ENCODE measurements at places on chromosomes 12 and 14. TPM values are rescaled to one million over a fixed set of nuclear protein-coding genes. Genes with fewer than 3 reads are reported as not detected.

The SSTR1 gene
- total RNA-seq: not detected

The GALNT6 gene
- total RNA-seq: 18.1 TPM

The FITM1 gene
- total RNA-seq: 0.88 TPM

The LRP6 gene
- total RNA-seq: 7.7 TPM

The SLC10A1 gene
- total RNA-seq: not detected

GRCh38 chr12:52946334-52946733 lies 2.6 kb upstream of the KRT18 start:
- no peak for DNase-seq

DNA sequence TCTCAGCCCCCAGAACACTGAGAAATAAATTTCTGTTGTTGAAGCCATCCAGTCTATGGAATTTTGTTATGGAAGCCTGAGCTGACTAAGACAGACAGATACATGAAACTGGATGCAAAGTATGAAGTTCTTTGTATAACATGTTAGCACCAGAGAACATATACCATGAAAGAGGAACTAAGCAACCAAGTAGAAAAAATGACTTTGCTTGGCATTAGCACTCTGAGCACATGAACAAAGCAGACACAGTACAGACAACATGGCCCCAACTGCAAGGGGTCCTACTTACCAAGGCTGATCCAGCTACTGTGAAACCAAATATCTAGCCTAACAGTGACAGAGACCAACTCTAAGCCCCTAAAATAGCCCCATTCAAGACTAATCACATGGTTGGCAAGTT lies 13.8 kb downstream of the EXOC5 start:
- no peak for DNase-seq

- no peak for DNase-seq
Measured at GRCh38 chr14:68950111-68950510, 29.0 kb downstream of the ACTN1 start.

DNA sequence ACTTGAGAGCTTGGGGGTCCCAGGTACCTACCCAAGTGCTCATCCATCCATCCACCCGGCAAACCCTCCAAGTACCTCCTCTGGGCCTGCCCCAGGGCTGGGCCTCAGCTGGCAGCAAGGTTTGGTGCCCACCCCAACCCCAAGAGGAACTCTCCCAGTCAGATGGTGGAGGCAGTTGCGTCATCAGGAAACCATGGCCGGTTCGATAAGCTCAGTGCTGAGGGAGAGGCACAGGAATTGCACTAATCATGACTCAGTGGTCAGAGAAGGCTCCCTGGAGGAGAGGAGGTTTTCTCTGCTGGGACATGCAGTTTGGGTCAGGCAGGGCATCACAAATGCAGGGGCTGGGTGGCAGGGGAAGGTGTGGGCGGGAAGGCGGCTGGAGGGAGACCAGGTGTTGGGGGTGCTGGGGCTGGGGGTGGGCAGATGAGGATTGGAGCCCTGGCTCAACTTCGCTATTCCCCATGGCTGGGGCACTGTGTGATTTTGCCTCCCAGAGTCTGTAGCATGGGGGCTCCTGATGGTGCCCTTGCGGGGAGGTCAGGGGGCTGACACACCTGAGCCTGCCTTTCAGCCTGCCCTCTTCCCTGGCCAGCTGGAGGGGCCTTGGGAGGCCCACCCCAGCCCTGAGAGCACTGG lies 32.2 kb downstream of the SH2B3 start:
- no peak for DNase-seq

DNA sequence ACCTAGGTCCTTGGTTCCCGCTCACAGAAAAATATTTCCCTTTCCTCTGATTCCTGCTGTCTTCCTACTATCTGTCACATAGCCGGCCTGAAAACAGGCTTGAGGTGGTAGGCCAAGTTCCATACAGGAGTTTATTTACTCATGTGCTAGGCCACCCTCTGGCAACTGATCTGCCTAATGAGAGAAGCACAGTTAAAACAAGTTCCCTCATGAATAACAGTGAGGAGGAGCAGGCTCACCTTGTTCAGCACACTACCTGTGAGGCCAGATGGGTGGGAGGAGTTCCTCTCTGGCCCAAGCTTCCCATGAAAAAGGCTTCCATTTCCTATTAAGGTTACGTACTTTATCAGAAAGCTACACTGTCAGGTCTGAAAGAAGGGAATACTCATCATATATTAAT lies 206.0 kb downstream of the MYRFL start:
- DNase-seq: peak; percentile 43

Measured in G401 (cell line).